ENCODE measurements at places on chromosomes 7 and 10.

DNA sequence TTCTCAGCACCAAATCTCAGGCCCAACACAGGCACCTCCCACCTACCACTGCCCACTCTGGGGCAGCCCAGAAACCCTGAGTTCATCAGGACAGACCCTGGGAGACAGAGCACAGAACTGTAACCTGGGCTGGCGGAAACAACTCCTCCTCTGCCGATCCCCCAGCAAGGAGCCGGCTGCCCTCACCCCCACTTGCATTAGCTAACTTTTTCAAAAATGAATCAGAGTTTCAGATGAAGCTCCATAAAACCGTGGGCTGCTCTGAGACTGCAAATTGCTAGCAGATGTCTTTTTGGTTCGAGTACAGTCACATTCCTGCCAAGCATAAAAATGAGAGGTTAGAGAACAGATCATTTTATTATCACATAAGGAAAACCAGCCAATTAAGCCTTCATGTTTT is 93.4 kb upstream of the PARD3 start:
- DNase-seq, result peak; percentile 33

GRCh38 chr10:72087392-72087968 is 871 bp downstream of the SPOCK2 start:
- no peak for DNase-seq

GRCh38 chr10:35925493-35925892 is 283.4 kb upstream of the FZD8 start:
- no peak for DNase-seq

DNA sequence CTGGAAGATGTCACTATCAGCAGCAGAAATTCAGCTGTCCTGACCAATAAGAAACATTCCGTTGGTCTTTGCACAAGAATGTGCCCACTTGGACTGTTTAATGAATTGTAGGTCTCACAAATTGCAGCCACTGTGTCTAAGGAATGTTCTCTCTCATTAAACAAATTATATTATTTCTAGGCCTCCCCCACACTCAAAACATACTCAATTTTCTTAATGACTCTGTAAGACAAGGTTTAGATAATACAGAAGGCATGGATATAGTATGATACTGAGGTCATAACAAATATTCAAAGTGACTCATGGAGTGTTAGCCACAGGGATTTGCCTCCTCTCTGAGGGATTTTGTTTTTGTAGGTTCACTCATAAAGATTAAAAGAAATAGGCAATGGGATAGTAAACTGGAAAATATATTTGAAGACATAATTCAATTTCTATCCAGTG is 197.5 kb downstream of the PTN start:
- peak; percentile 83 for DNase-seq

DNA sequence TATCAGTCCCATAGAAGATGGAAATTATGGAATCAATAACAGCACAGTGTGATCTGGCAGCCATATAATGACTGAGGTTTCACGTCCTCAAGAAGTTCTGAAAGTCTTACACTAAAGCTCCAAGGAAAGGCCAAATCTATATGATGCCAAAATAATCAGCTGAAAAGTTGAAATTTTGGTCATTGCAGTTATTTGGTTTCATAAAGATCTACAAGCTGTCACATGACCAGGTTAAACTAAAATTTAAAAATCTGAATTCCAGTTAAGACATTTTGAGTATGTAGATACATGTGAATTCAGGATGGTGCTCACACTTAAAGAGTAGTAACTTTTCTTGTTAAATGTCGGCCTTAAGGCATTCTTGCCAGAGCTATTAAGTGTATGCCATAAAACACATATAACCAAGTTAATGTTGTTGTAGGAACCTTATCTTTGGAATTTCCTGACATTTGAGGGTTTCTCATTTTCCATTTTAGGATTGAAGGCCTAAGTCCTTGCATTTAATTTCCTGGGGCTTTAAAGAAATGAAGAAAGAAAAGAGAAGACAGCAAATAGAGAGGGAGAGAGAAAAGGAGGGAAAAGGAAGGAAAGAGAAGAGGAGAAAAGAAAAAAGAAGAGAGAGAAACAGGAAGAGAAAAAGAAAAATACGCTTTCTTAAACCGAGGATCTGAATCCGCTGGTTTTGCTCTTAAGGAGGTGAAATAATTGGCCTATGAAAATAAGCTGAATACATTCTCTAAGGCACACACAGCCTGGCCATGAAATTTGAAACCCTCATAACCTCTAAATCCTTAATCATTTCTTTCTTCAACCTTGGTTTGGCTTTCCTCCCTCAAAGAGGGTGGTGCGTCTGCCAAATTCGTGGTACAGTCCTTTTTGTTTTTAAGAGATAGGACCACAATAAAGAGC is 43.8 kb downstream of the DENND2A start:
- DNase-seq, result peak; percentile 90

GRCh38 chr7:105656922-105657521 is 75.7 kb upstream of the EFCAB10 start:
- DNase-seq, result no peak

DNA sequence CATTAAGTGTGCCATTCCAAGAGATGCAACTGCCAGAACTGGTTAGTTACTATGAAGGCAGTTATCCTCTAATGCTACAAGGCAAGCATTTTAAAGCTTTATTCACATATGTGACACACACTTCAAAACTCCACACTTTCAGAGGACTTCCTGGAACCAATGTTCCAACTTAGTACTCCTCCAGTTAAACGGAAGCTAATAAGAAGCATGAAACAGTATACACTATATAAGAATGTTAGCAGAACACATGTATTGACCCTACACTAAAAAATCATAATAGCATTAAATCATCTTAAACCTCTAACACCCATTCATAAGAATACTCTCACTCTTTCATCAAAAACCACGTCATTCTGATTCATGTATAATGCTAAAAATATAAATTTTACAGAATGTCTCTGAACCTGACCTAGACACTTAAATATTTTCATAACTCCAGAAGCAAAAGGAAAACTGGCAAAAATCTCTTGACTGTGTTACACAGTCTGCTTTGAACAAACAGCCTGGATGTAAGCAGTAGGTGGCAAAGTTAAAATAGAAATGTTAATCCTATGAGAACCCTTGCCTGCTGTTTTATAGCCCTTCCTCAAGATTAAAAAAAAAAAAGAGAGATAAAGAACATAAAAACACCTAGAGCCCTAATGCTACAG is 135.0 kb downstream of the SEMA3C start:
- no peak for DNase-seq

DNA sequence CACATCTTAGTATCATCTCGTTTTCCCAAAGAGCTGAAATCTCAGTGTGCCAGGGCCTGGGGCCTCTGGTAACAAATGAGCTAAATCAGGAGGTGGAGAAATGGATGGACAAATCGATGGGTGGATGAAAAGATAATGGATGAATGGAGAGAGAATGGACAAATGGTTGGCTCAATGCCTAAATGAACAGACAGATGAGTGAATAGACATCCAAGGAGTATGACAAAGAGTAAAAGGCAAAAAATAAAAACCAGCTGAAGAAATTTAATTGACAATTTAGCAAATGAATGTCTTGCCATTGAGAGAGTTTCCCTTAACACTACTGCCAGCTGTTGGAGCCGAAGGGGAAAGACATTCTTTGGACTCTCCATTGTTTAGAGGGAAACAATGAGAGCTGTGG is 8.0 kb downstream of the SYCE1 start:
- DNase-seq, result no peak

DNA sequence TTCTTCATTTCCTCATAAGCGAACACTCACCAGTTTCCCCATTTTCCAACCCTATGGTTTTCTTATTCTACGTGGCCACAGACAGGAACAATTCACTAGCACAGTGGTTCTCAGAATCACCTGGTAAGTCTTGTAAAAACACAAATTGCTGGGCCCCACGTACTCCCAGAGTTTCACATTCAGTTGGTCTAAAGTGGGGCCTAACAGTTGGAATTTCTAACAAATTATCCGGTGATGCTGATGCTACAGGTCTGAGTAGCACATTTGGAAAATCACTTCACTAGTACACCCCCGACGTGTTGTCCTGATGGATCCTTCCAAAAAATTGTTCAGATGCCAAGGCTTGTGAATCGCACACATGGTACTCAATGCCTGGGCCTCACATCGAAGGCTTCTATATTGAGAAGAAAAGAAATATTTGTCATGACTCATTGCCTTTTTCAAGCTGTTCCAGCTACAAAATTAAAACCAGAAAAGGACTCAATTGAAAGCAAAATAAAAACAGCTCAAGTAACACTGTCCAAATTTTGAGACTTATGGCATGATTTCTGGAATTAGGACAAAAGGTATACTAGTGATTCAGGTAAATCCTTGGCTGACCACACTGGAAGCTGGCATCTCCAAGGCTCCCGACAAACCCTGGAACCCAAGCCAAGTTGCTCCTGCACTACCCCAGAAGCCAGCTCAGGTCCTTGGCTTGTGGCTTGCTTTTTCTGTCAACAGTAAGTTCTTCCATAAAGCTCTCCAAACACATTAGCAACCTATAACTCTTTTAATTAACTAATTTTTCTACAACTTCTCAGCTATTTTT is 12.9 kb upstream of the VIM start:
- peak; percentile 98 for DNase-seq

- no peak for DNase-seq
Measured at GRCh38 chr10:14586901-14587300, 187.8 kb downstream of the FAM107B start.

- no peak for DNase-seq
Measured at GRCh38 chr7:12896316-12896715, 208.9 kb downstream of the ARL4A start.

DNA sequence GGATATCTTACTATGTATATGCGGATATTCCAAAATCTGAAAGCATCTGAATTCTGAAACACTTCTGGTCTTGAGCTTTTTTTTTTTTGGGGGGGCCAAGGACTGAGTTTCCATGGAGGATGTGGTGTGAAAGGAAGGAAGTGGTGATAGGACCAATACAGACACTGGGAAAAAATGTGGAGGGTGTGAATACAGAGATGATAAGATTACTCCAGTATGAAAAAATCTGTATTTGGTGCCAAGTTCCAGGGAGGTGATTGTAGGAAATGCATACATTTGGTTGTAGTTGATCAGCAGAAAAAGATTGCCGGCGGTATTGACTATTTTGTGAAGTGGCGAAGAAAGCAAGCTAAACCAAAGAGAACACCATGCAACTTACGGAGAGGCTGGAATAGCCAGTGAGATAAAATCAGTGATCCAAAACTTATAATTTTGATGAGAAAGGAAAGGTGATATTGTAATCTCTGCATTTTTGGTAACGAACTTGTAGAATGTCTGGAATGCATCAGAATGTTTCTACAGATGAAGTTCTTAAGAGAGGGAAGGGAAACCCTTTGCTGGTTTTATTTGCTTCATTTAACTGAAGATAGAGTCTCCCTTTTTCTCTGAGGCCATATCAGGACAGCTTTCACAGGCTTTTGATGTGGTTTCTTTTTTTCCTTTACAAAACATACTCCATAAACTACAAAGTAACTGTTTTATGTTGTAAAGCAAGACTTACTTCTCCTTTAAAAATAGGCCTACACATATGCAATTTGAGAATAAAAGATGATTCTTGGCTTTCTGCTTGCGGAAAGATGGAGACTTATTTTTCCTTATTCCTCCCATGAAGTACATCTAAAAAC is 6.0 kb downstream of the WDR37 start:
- no peak for DNase-seq

- DNase-seq, result no peak
Measured at GRCh38 chr7:94142281-94142680, 138.1 kb upstream of the BET1 start.

DNA sequence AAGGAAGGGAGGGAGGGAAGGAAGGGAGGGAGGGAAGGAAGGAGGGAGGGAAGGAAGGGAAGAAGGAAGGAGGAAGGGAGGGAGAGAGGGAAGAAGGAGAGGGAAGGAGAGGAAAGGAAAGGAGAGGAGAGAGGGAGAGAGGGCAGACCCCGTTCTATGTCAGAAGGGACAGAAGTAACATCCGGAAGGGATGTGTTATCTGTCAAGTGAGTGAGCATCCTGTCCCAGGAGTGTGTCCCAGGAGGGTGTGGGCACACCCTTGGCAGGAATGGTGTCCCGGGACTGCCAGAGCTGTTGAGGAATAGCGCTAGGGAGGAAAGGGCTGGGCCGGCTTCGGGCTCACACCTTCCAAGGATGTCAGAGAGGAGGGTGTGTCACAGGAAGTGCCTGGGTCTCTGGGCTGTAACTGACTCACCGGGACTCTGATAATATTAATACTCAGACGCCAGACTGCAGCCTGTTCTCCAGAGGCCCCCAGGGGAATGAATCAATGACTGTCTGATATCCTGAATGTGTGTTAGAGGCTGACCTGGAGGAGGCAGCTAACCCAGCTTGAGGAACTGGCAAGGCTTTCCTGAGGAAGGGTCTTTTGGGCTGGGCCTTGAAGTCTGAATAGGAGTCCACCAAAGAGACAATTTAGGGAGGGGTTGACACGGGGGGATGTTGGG is 125.6 kb upstream of the TNRC18 start:
- no peak for DNase-seq

DNA sequence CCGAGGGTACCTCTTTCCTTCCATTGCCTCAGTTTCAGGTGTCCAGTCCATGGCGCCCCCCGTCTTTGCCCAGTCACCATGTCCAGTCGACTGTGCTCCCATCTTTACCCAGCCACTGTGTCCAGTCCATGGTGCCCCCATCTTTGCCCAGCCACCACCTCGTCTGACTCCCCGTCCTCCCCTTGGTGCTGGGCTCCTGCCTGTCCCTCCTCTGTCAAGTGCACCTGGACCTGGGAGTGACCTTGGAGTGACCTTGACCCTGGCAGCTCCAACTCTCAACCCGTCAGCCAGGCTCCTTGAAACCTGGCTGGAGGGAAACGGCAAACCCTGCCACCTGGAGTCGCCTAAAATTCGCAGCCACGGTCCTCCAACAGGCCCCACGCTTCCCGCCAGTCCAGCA is 180.2 kb downstream of the ADARB2 start:
- no peak for DNase-seq

DNA sequence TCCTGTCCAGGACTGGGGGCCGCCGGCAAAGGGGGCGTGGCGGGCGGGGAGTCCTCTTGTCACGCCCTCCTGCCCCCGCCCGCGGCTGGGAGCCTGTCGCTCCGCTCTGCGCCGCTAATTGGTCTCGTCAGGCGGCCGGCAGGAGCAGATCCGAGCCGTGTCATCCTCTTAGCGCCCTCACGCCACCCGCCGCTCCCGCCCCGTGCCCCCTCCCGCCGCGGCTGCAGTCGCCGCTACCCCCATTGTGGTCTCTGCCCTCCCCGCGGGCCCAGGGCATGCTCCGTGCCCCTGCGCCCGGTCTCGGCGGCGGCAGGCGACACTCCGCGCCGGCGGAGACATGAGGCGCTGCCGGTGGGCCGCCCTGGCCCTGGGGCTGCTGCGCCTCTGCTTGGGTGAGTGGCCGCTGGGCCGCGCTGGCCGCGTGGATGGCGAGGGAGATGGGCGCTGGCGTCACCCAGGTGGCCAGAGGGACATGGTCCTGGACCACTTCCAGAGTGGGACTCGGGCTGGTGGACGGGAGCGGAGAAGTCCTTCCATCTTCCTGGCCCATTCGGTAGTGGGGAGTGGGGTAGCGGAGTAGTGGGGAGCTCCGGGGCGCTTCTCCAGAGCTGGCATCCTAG is at the start of gene CDHR1:
Gene CDHR1 (plus strand): TSS at position 114 of the 620 bp plus-strand sequence. CDS start 224 bp downstream, at position 338.
- DNase-seq, result no peak

- DNase-seq, result no peak
Measured at GRCh38 chr7:150450491-150451001, at the start of gene GIMAP8. Gene GIMAP8 (plus strand): TSS chr7:150450630. CDS start chr7:150466699, 16,069 bp downstream.

DNA sequence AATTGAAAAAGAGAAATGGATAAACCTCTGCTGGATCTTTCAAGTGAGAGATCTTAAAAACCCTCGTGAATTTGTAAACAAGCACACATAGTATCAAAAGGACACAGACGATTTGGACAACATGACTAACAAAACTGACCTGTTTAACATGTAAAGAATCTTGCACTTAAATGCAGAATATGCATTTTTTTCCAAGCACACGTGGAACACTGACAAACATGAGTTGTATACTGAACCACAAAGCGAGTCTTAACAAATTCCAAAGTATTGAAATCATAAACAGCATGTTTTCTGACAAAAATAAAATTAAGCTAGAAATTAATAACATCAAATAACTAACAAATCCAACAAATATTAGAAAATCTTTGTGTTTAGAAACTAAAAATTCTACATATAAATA is 65.0 kb upstream of the ZNF746 start:
- peak; percentile 12 for DNase-seq

All from astrocyte of the cerebellum (primary cell).